ENCODE measurements at places on chromosomes 6 and 20.

GRCh38 chr6:25801436-25801835 is 30.4 kb downstream of the SLC17A1 start:
- DNase-seq = no peak

GRCh38 chr6:33185654-33186187 is 6.5 kb downstream of the COL11A2 start:
- DNase-seq = no peak

DNA sequence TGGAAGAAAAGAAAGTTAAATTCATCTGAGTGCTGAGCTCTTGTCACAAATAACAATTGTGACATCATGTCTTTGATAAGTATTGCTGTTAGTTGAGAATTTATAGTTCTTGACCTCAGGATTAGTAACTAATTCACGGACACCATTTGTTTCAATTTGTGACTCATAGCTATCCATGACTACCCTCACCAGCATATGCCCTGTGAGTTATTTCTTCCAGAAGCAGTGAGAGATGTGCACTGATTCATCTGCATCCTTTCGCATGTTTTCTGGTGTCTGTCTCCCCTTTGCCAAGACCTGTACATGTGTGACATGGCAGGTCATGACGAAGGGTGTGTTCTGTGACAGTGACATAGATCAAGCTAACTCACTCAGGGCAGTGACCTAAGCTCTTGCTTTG is 86.9 kb downstream of the SOBP start:
- DNase-seq = no peak

DNA sequence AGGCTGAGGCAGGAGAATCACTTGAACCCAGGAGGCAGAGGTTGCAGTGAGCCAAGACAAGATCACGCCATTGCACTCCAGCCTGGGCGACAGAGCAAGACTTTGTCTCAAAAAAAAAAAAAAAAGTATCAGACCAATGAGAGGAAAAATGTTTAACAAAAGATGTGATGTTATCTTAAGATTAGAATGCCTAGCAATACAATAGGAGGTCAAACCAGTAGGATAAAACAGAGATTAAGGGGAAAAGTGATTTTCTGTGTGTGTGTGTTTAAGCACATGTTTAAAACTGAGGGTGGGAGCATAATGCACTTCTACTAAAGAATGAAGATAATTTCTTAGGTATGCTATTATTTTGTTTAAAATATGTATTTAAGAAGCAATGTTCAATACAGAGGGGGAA is 17.9 kb downstream of the COL19A1 start:
- DNase-seq = no peak

DNA sequence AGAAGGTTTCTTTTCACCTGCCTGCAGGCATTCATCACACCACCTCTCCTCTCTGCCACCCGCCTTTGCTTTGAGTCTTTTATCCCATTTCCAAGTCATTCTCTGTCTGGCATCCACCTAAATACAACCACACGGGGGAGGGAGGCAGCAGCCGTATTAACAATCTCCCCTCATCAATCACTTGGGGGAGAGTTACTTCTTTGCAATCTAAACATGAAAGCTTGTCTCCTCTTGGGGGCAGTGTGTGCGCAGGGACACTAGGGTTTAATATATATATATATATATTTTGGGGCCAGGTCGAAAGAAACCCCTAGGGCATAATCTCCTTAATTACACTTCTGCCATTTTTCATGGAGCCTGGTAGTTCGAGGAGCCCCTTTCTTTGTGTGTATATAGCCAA is 214.5 kb downstream of the TSHZ2 start:
- DNase-seq = no peak

DNA sequence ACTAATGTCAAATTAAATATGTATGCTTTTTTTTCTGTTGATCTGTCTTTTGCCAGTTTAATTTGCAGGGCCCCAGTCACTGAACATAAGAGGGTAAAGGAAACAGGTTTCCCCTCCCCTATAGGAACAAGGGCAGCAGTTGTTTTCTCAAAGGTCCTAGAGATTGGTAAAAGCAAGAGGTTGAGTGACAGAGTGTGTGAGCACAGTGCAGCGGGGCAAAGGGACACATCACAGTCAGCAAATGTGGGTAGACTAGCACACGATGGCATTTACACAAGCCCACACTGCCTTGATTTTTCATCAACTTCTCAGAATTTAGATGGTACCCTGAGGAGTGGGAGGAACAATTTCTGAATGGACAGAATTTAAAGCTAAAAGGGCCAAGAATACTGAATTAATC is 138.7 kb upstream of the MYLIP start:
- no peak for DNase-seq

GRCh38 chr20:57649617-57650015 is 29.4 kb upstream of the ZBP1 start:
- no peak for DNase-seq

DNA sequence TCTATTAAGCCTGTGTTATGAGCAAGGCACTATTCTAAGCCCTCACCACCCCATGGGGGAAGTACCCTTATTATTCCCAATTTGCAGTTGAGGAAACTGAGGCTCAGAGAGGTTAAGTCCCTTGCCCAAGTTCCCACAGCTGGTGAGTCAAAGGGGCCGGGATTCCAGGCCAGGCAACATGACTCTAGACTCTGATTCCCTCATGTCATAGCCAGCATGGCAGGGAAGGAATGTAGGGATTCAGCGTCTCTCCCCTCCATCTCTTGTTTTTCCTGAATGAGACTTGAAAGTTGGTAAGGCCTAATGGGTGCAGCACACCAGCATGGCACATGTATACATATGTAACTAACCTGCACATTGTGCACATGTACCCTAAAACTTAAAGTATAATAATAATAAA is 6.7 kb downstream of the C6orf132 start:
- no peak for DNase-seq

GRCh38 chr6:150720774-150721233 is 121.1 kb downstream of the PLEKHG1 start:
- no peak for DNase-seq

DNA sequence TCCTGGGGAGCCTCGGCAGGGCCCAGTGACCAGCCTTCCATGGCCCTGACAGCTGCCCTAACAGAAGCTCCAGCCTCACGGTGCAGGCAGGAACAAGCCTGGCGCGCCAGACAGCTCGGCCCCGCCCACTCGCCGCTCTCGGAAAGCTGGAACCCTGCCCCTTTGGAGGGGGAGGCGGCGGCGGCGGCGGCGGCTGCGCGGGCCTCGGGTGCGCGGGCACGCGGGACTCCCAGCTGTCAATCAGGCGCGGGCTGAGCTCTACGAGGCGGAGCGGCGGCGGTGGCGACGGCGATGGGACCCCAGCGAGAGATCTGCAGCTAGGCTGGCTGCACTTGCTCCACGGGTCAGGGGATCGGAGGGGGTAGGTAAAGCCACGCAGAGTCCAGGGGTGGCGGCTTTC is at the start of gene NRSN1:
Gene NRSN1 (plus strand): TSS at position 236 of the 400 bp plus-strand sequence. CDS start 8,113 bp downstream, outside the sequence.
- DNase-seq = no peak

GRCh38 chr20:38373231-38373867 is 27.1 kb downstream of the LBP start:
- no peak for DNase-seq

DNA sequence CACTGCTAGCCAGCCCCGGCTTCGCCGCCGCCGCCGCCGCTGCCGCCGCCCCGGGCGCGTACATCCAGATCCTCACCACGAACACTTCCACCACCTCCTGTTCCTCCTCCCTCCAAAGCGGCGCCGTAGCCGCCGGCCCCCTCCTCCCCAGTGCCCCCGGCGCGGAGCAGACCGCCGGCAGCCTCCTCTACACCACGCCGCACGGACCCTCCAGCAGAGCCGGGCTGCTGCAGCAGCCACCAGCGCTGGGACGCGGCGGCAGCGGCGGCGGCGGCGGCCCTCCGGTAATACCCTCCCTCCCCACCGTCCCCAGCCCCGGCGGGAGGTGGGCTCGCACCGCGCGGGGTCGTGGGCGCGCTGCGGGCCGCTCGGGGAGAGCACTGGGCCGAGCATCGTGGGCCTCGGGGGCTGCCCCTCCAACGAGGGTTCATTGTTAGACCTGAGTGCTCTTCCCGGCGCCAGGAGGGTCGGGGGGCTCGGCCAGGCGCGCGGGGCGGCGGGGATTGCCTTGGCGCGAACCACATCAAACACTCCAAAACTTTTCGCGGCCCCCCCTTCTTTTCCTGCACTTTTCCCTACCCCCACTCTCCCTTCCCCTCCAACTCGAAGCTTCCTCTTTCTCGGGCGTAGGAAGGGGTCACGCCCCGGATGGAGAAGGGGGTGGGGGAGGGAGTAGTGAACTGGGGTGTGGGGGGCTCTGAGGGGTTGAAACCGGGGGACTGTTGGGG is 827 bp downstream of the E2F3 start:
- DNase-seq = no peak

- no peak for DNase-seq
Measured at GRCh38 chr6:41182069-41183034, 18.6 kb downstream of the TREML2 start.

DNA sequence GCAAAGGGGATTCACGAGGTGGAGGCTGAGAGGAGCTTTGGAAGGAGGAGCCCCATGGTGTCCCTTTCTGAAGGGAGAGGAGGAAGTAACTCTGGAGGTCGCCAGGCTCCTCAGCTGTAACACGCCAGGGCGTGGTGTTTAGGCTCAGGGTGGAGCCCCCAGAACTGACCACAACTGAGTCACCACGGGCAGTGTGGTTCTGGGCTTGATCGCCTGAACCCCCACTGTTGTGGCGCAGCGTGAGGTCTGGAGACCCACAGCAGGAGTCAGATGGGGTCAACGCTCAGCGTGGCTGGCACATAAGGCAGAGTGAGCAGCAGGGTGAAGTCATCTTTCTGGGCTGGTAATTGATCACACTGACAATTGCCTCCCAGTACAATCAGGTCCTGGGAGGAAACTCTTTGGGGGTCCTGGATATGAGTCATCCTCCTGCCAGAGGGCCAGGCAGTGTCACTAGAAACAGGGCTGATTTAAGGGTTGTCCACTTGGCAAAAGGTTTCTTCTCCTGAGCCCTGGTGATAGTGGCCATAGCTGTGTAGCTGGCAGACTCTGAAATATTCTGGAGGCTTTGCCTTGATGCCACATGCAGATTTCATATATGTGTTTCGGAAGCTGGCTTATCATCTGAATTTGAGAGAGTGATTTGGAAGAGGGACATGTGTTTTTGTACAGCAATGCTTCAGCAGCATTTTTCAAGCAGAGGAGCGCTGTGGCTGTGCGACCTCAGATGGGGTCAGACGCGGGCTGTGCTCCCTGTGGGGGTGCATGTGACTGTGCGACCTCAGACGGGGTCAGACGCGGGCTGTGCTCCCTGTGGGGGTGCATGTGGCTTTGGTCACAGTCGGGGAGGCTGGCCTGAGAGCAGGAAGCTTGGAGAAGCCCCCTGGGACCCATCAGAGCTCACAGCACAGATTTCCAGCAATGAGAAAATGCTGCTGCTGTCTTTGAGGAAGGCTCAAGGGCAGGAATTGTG is 50.0 kb downstream of the SYNJ2 start:
- DNase-seq = peak; percentile 83

Measured in GOT3 (cell line).